ENCODE measurements at places on chromosomes 3 and 15. TPM values are rescaled to one million over a fixed set of nuclear protein-coding genes. Genes with fewer than 3 reads are reported as not detected.
A peak's percentile ranks its signal among the peaks of the same experiment; 100 is the strongest.

GRCh38 chr15:101568309-101568708, 78.8 kb upstream of the PCSK6 start:
- DNase-seq, result no peak

The AADACL2 gene
- polyA plus RNA-seq, result 0.30 TPM

The GRIP2 gene
- 1.6 TPM for polyA plus RNA-seq

The CYP11A1 gene
- polyA plus RNA-seq, result 1,902 TPM

- no peak for DNase-seq
These were observed 36.3 kb downstream of the BCHE start for GRCh38 chr3:165800970-165801369.

DNA sequence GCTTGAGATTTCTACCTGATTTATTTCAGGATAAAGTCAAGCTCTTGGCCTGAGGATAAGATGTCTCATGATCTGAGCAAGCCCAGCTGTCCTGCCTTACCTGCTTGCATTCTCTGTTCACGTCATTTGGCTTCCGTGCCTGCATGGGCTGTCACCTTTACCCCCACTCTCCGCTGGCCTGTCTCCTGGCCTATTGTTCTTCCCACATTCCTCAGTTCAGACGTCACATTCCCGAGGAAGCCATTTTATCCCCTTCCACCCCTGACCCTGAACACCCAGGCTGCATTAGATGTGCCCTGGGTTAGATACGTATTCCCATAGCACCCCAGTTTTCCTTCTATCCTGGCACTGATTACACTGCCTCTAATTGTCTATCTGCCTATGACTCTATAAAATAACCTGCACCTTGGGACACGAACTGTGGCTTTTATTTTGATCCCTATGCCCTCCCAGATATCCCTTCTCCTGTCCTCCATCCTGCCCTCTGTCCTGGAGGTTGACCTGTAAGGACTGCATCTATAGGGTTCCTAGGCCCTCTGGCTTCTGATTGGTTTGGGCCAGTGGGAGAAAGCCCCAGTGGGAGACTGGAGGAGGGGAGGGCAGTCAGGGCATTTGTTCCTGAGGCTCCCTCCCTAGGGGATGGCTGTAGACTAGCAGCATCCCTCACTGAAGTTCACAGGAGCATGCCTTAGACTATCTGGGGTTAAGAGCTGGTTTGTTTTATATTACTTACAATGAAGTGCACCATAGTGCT, 19.2 kb upstream of the UBE2Q2 start:
- no peak for DNase-seq

DNA sequence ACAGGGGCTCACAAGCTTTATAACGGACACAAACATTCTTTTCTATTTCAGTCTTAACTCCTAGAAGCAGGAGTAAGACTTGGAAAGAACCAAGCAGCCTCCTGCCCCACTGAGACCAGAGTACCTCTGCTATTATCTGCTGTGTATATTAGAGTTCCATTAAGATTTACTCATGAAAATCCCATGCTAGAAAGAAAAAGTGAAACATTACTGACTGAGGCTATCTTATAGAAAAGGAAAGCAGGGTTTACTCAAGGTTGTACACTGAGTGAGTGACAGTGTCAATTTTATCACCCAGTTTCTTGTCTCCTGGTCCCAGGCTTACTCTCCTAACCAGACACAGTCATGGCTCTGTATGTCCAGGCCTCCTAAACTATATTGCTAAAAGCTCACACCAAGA, 97.9 kb upstream of the SOX2 start:
- no peak for DNase-seq

GRCh38 chr3:50297384-50297775, 1.8 kb downstream of the HYAL3 start:
- DNase-seq, result peak; percentile 61

DNA sequence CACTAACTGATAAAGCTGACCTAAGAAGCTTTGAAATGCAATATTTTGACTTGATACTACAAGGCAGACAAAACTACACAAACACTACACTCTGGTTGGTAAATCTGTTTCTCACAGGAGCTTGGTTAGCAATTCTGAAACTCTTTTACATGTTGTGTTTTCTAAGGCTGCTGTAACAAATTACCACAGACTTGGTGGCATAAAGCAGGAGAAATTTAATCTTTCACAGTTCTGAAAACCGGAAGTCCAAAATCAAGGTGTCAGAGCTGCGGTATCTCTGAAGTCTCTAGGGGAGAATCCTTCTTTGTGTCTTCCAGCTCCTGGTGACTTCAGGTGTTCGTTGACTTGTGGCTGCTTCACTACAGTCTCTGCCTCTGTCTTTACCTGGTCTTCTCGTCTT, 12.9 kb upstream of the PFN2 start:
- DNase-seq, result no peak

- no peak for DNase-seq
These were observed 284.1 kb upstream of the STT3B start for GRCh38 chr3:31248563-31248992.

- DNase-seq, result no peak
These were observed 18.7 kb downstream of the OCA2 start for GRCh38 chr15:28080386-28080785.

- DNase-seq, result no peak
These were observed 25.2 kb downstream of the ARHGEF3 start for GRCh38 chr3:56776556-56776950.

- no peak for DNase-seq
These were observed 10.2 kb downstream of the RFTN1 start for GRCh38 chr3:16503191-16503776.

DNA sequence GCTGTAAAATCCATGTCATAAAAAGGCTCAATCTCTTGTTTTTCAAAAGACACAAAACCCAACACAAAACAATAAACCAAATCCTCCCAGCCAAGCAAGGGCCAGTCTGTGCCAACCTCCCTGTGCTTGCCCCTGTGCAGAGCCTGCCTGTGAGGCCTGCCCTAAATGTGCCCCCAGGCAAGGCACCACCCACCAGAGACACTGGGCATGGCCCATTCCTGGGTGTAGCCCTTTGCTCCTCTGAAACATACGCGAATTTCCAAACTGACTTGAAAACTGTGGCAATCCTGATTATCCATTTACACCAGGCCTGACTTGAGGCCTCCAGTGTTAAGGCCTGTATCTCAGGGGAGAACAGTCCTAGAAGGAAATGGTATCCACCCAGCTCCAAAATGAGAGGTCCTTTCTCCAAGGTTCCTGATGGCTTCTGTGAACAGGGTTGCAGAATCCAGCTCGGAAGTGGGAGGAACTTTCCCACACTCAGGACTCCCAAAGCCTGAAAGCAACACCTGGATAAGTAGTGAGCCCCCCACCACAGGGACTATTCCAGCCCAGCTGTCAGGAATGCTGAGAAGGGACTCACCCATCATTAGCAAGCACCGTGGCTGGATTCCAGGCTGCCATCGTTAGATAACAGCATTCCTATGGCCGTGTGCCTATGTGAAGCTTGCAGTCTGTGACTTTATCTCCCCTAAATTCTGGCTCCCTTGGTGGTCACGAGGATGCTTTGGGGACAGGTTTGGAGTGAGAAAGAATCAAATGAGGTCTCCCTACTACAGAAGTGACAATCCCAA, 61.8 kb downstream of the CACNA2D2 start:
- DNase-seq, result no peak

- no peak for DNase-seq
These were observed 124.6 kb downstream of the ARRDC4 start for GRCh38 chr15:98085003-98085639.

The TGM4 gene
- not detected for polyA plus RNA-seq

DNA sequence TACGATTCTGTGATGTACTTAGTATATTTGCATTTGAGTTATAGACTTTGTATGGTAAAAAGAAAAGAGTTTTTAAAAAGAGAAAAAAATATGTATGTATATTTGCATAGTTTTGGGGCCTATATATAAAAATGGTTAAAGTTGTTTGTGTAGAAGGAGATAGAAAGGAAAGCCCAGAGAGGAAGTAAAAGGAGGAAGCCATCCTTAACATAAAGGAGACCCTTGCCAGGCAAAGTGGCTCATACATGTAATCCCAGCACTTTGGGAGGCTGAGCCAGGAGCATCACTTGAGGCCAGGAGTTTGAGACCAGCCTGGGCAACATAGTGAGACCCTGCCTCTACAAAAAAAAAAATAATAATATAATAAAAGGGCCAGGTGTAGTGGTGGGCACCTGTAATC, 8.4 kb downstream of the SNAP23 start:
- DNase-seq, result no peak

The PLA1A gene
- polyA plus RNA-seq, result 2.2 TPM

The ABCC5 gene
- 19.4 TPM for polyA plus RNA-seq

DNA sequence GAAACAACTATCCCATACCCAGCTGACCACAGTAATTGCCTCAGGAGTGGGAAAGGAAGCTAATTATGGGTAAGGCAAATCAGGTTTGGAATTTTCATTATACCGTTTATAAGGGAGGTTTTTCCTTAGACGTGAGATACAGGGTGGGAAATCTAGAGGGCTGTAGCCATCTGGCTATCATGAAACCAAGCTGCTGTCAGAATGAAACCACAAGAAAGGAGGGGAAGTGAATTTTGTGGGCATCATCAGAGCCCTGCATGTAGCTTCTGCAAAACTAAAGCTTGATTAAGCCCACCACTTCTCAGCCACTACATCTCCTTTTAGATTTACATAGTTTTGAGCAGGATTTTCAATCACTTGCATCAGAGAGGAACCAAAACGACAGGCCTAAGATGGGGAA, 893.5 kb downstream of the TUSC7 start:
- no peak for DNase-seq

The SCN5A gene
- polyA plus RNA-seq, result 0.67 TPM

The LAMB2 gene
- polyA plus RNA-seq, result 408 TPM

- no peak for DNase-seq
These were observed 37.8 kb downstream of the CD47 start for GRCh38 chr3:108053067-108053466.

GRCh38 chr15:72155003-72155621, 36.9 kb downstream of the SENP8 start:
- peak; percentile 39 for DNase-seq

The SRPRB gene
- 59.7 TPM for polyA plus RNA-seq

DNA sequence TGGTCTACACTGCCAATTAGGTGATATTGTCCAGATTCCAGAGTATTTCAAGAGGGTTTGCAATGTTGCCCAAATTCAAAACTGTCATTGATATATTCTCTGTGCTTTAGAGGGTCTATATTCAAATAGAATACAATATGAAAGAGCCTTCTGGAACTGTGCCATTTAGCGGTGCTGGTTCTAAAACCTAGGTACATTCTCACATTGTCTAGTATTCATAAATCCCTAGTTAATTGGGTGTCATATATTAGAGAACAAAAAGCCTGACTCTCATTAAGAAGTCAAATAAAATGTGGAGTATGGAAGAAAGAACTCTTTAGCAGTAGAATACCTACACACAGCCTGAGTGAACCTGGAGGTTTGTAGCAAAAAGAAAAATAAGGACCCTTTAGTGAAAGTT, 447.9 kb downstream of the CNTN6 start:
- no peak for DNase-seq

The ITIH4 gene
- 2.8 TPM for polyA plus RNA-seq

- DNase-seq, result no peak
These were observed 93.9 kb upstream of the RPL32 start for GRCh38 chr3:12935023-12935860.

DNA sequence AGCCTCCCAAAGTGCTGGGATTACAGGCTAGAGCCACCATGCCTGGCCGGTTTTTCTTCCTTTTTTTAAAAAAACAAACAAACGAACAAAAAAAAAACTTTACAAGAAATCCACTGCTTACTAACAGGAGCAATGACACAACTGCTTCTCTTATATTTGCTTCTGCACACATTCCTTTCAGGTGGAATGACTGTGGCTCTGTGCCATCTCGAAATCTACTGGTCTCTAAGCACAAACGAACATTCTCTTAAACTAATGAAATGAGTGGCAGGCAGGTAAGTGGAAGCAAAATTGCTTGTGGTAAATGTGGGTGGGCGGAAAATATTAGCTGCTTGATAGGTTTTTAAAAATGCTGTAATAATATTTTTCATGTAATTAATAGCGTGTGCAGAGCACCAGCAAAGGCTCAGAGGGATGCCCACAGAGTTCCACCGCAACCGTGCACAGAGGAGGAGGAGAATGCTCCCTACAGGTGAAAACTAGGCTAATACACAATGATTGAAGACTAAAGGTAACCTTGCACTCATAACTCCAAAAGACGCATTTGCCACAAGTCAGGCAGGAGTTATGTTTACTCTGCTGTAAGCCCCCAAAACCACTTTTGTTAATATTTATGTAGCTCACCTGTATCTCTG, 77.4 kb downstream of the LSAMP start:
- DNase-seq, result no peak

The C3orf85 gene
- polyA plus RNA-seq, result not detected

DNA sequence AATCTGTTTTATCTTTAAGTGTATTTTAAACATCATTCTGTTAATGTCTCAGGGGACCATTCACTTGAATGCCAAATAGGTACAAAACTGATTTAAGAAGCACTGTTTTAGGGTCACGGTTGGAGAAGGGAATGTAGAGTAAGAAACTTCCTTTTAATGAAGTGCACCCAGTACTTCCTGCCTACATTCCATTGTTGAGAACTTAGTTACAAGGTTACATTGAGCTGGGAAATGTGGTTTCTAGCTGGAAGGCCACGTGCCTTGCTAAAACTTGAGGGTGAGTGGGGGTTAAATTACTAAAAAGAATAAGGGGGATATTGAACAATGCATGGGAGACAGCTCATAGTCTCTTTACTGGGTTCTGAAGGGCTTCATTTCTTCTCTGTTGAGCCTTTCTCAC, 78.3 kb upstream of the TBC1D5 start:
- DNase-seq, result no peak

The CFAP100 gene
- 0.06 TPM for polyA plus RNA-seq

The ZNF620 gene
- 3.1 TPM for polyA plus RNA-seq

GRCh38 chr15:92142242-92143232, 251.1 kb upstream of the ST8SIA2 start:
- DNase-seq, result no peak

DNA sequence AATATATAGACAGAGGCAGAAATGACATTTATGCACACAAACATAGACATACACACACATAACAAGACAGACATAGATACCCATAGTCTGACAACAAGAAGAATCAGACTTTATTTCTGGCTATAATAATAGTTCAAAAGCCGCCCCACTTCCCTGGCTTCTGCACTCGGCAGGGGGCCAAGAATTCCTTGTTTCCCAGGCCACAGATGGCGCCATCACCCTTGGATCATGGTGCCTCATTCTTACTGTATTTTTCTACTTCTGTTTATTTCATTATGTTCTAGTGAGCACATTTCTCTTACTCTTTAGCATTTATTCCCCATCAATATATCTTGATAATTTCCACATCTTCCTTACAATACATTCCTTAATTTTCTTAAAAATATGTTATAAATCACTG, 387.5 kb downstream of the NLGN1 start:
- DNase-seq, result no peak

- DNase-seq, result no peak
These were observed 8.0 kb downstream of the TGFBR2 start for GRCh38 chr3:30614373-30614772.

DNA sequence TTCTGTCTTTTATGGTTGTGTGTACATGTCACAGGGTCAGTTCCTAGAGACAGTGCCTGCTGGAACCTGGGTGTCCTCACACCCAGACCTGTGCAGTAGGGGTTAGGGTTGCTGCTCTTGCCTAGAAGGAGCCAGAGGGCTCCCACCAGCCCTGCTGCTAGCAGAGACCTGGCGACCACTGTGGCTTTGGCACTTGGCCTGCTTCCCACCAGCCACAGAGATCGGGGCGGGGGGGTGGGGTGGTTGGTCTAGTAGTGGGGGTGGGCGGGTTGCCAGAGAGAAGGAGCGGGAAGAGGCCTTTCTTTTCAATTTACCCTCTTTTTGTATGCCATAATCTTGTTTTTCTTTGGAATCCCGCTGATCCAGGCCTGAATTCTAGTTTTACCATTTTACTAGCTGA, 29.4 kb downstream of the EEFSEC start:
- no peak for DNase-seq

GRCh38 chr3:129608087-129608935, 1.8 kb upstream of the PLXND1 start:
- DNase-seq, result no peak

The ATP13A5 gene
- not detected for polyA plus RNA-seq
